ENCODE measurements at places on chromosomes 12 and 14.

GRCh38 chr12:94745562-94745961 is 95.2 kb upstream of the TMCC3 start:
- DNase-seq, result no peak

DNA sequence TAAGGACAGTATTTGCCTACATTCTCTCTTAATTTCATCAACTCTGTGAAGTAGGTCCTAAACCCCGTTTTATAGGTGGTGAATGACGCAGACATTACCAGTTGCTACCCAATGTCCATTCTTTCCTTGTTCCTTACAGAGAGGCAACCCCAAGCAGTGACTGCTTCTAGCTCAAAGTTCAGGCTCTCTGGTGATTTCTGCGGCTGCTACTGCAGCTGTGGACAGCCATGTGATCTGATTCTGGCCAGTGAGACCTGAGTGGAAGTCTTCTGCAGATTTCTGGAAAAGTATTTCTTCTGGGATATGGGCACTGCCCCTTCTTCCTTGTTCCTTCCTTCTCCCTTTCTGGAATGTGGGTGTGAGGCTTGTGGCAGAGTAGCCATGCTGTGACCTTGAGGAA is 82.9 kb downstream of the ARF6 start:
- no peak for DNase-seq

DNA sequence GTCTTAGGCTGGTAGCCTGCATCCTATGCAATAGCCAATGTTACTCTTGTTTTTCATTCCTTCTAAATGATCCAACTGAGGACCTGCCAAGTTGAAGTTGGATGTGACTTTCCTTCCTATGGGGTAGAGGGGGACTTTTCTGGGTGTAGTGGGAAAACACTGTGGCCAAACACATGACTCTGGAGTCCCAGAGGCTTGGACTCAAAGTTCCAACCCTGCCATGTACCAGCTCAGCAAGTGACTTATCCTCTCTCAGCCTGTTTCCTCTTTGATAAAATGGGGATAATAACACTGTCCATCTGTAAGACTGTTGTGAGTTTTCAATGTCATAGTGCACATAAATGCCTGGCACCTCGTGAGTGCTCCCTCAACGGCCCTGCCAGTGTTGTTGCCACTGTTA is 97.0 kb downstream of the ZFP36L1 start:
- DNase-seq, result no peak

DNA sequence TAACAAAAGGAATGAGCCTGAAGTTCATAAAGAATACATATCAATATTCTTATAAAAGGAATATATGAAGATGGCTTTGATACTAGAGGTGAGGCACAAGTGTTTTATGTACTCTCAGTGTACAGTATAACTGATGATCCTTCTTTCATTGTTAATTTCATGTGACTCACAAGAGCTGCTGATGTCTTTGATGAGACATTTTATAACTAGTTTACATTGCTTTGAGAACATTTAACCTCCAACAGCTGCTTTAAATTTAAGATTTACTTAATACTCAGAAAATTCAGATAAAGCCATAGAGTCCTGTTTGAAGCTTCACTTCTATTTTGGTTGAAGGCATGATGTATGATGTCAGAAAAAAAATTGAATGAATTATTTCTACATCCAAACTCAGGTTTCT is 59.8 kb downstream of the WASHC4 start:
- DNase-seq, result no peak

DNA sequence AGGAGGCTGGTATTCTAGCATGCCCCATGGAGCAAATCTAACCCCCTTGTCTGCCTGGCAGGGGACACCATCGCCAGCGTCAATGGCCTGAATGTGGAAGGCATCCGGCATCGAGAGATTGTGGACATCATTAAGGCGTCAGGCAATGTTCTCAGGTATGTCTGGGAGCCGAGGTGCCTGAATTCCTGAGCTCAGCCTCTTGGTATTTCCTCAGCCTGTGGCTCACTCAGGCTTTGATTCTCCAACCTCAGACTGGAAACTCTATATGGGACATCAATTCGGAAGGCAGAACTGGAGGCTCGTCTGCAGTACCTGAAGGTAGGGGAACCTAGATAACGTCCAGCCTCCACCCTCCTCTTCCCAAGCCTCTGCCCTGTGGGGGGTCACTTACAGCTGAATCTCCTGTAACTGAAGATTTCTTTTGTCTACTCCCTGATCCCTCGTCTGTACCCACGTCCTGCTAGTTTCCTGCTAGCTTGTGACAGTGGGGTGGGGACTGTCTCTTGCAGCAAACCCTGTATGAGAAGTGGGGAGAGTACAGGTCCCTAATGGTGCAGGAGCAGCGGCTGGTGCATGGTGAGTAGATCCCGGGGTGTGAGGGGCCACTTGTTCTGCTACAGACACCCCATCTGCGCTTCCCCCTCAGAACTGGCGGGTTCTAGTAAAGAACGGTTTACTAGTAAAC is 7.0 kb downstream of the TAMALIN start:
- DNase-seq, result no peak

- no peak for DNase-seq
Observed at GRCh38 chr12:104055686-104056388, 5.8 kb upstream of the GLT8D2 start.

DNA sequence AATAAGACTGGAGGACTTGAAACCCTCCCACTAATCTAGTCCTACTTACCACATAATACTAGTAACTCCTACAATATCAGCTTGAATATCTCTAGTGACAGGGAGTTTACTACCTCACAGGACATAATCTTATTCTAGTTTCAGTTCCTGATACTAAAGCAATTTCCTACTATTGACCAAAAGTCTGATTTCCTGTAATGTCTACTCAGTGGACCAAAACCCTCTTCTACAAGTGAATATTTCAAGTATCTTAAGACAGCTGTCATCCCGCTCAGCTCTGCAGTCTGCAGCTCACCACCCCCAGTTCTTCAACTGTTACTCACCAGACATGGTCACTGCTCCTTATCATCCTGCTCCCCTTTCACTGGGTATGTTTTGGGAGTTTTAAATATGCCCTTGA is 70.8 kb upstream of the TMCC3 start:
- DNase-seq, result no peak

Data from stimulated activated naive CD4-positive, alpha-beta T cell treated with Interleukin-2 at 50 U/mL for 16 hours (primary cell).